ENCODE measurements at places on chromosomes 7 and 10.

GRCh38 chr7:30032310-30033125 is 4.3 kb downstream of the PLEKHA8 start:
- DNase-seq: no peak

DNA sequence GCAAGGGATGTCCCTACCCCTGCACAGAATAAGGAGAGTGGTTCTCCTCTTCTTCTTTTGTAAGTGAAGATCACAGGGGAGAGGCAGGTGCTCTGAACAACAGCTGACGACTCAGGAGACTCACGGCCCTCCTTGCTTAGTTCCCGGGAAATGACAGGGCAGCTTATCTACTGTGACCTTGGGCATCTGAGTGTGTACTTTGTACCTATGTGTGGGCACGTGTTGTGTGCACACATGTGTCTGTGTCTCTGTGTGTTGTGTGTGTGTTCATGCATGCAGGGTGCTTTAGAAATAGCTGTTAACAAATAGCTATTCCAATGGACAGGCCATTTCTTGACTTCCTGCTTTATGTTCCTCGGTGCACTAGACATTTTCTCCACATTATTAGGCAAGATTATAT is 80.5 kb upstream of the NPS start:
- no peak for DNase-seq

- DNase-seq: no peak
These were observed 117.8 kb upstream of the AKR1E2 start for GRCh38 chr10:4708123-4708759.

GRCh38 chr10:76085002-76085816 is 653.8 kb downstream of the LRMDA start:
- no peak for DNase-seq

GRCh38 chr10:15325243-15325943 is 45.7 kb downstream of the FAM171A1 start:
- no peak for DNase-seq

DNA sequence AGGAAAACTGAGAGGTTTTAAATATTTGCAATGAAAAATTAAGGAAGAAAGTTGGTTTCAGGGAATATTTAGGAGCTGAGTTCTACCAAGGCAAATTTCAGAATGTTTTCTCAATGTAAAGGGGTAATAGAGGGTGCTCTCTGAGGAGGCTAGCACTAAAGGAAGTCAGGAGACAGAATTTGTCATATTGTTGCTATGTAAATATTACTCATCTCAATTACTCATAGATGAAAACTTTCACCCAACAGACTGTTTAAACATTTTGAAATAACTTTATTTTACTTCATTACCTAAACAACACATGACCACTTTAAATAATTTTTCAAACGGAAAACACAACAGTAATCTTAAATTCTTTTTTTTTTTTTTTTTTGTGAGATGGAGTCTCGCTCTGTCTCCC is 274.8 kb upstream of the NRG3 start:
- no peak for DNase-seq

DNA sequence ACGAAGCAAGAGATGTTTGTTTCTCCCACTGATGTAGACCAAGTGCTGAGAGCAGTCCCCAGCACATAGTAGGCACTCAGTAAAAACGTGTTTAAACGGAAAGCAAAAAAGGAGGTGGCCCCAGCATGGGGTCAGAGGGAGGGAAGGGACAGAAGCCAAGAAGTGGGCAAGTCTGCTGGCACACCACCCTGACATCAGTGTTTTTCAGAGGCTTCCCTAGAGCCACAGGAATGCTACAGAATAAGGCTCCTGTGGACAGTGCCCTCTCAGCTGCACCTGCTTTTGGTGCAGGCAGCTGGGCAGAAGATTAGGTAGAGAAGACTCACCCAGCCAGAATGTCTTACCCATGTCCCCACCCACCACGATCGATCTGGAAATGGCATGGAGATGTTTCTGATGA is 8.3 kb upstream of the ANKRD1 start:
- DNase-seq: no peak

- DNase-seq: no peak
These were observed 125.5 kb downstream of the NPY start for GRCh38 chr7:24409431-24410024.

GRCh38 chr10:3805791-3806461 is 20.9 kb upstream of the KLF6 start:
- DNase-seq: no peak

DNA sequence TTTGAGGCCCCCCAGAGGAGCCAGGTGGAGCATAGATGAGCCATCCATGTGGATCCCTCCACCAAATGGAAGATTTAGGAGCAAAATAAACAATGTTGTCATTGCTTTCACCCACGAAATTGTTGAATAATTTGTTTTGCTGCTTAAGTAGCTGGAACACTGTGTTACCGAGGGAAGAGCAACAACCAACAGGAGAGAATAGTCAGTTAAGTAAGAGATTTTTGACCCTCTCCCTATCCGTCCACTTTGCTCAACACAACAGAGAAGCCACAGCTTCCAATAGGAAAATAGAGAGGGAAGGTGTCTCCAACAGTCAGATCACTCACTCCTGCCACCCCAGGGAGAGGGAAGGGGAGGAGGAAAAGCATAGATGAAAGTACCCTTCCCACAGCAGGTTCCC is 3.9 kb upstream of the ZKSCAN1 start:
- DNase-seq: no peak

DNA sequence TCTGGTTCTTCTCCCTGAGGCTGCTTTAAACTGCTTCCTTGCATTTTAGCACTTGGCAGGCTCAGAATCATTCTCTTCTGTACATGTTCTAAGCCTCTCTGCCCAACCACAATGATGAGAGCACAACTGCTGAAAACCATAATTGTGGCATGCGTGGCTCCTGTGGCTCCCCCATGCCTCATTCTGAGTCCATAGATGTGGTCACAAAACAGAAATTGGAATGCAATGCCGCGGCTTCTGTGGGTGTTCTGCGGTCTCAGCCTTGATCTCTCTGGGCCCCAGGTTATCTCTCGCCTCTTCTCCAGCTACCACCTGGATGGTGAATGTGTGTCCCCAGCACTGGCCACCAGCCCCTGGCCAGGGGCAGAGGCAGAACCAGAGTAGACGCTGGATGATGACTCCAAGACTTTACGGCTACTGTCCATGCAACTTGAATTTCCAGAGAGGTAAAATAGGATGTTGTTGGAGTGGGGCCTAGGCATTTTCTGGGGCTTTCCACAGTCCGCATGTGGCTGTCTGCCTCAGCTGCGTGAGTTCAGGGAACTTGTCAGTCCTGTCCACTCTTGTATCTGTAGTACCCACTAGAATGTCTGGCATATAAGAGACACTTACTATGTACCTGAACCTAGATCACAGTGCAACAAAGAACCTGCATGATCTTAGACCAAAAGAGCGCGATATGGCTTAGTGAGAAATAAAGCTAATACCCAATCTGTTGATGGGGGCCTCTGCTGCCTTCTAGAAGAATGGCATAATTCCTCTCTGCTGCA is 52.4 kb upstream of the ADRB1 start:
- no peak for DNase-seq

DNA sequence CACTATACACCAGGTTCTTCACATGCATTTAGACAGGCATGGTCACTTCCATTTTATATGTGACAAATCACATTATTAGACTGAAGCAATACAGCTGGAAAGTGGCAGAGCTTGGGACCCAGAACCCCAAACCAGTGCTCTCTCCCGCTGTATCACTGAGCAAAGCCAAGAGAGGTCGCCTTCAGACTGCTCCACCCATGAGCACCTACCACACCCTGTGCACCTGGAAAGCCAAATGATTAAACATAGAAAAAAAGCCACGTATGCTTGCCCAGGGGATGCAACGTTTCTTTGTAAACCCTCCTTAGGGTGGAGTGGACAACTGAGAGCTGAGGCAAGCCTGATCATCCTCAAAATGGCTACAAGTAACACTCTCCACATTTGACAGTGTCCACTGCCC is 72.5 kb downstream of the CCDC6 start:
- no peak for DNase-seq

DNA sequence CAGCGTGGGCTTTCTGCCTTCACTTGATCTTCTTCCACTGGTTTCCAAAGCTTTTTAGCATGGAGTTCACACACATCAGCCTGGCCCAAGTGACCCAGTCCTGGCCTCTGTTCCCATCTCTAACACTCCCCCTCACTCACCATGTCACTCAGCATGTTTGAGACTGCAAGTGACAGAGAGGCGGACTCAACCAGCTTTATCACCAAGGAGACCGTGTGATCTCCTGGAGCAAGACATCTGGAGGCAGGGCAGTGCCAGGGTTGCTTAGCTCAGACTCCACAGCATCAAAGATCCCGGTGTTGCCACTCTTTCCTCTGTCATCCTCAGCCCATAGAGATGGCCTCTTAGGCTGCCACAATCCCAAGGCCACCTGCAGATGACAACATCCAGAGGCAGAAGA is 39.4 kb downstream of the FAM241B start:
- no peak for DNase-seq

DNA sequence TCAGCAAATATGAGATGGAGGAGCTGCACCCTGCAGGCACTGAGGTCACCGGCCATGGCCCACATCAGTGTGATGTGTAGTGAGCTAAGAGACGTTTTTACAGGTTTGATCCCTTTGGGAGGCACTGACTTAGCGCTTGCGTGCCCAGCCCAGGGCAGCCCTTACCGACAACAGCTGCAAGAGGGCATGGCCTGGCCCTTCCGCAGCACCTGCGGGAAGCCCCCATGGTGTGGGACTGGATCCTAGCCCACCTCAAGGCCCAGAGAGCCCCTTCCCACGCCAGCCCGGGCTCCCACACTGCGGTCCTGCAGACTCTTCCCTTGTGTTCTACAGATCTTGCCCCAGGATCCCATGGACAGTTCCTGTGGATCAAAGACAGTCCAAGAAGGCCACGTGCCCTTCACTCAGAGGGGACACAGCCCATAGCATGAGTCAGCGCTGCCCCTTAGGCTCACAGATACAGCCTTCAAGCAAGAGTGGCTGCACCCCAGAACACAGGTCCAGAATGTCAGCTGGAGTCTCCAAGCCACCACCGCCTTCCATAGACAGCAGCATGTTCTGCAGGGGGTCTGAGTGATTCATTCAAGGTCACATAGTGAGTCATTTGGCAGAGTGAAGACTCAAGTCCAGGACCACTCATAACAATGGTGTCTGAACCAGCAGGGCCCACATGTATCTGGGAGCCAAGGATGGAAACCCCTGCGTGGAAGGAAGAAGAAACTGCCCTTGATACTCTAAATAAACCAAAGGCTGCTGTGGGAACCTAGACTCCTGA is 25.4 kb downstream of the TLL2 start:
- DNase-seq: no peak

DNA sequence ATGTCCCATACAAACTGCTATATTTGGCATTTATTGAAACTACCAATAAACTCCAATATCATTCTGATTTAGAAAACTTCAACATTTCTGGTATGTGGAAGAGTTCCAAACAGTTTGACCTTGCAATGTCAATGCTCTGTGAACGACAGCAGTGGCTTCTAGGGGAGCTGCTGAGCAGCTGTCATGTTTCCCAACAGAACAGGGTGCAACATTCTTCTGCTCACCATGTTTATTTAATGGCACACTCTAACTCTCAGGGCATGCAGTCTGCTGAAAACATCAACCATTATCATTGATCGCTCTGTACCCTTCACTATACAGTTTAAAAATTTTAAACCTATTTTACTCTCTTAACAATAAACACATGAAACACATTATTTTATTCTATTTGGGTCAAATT is 25.9 kb downstream of the LMOD2 start:
- DNase-seq: no peak

DNA sequence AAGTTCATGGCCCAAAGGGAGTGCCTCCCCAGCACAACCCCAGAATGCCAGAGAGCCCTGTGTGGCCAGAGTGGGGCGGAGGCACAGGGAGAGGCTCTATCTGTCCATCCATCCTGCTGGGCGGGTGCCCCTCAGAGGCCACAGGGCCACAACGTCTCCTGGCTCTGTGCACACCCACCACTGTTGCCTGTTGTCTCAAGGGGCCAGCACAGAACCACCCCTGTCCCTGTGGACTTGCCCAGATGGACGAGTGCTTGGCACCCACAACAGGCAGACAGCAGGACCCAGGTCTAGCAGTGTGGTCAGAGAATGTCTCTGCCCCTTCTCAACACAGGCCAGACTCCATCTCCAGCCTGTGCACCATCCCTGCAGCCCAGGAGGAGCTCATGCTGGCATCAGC is 92.8 kb downstream of the PAXIP1 start:
- DNase-seq: no peak

GRCh38 chr10:96673318-96674099 is 46.8 kb downstream of the PIK3AP1 start:
- DNase-seq: no peak

DNA sequence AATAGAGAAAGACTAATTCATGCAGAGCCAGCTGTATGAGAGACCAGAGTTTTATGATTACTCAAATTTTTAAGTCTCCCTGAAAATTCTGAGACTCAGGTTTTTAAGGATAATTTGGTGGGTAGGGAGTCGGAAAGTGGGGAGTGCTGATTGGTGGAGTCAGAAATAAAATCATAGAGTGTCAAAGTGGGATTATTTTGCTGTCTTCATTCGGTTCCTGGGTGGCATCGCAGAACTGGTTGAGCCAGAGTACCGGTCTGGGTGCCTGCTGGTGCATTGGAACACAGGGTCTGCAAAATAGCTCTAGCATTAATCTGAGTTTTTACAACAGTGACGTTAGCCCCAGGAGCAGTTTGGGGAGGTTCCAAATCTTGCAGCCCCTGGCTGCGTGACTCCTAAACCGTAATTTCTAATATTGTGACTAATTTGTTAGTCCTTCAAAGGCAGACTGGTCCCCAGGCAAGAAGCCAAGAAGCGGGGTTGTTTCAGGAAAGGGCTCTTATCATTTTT is 32.4 kb downstream of the GPRIN2 start:
- DNase-seq: no peak

GRCh38 chr10:119368581-119368980 is 161.2 kb downstream of the GRK5 start:
- no peak for DNase-seq

DNA sequence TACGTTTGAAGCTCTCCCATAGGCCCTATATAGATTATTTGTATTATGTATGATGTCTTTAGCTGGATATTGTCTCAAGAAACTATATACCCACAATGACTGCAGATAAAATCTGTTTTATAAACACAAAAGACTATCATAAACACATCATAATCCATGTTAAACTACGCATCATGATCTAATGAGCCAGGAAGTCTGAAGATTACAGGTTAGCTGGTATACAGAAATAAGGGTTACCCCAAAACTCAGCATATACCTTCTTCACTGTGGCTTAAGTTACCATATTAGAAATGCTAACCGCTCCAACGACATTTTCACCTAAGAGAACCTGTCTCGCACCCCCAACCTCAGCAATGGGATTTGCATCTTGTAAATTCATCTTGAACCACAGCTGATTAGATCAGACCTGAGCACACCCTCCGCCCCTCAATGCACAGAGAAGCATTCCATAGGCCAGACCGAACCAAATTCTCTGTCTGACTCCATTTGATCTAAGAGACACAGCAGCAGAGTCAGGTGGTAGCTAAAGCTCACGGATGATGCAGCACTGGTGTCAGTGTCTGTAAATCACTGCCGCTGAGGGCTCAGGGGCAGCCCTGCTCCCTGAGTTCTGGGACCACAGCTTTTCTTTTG is 124.9 kb downstream of the NPY start:
- DNase-seq: no peak

DNA sequence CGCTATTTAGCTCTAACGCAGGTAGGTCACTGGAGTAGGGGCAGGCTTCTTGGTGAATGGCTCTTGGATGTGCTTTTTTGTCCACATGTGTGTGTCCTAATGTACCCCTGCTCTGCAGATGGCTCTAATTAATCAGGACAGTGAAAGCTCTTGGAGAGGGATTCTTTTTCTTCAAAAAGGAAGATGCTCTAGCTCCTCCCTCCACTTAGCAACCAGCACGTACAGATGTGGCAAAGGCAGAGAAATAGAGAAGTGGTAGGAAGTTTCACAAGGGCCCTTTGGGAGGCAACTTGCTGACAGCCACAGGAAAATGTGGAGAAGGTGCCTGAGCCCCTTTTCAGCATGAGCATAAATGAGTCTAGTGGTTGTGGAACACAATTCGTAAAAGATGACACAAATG is 221.7 kb downstream of the PLXNA4 start:
- no peak for DNase-seq

All from NCI-H1048 (cell line).